ENCODE measurements at places on chromosomes 2 and 18.

DNA sequence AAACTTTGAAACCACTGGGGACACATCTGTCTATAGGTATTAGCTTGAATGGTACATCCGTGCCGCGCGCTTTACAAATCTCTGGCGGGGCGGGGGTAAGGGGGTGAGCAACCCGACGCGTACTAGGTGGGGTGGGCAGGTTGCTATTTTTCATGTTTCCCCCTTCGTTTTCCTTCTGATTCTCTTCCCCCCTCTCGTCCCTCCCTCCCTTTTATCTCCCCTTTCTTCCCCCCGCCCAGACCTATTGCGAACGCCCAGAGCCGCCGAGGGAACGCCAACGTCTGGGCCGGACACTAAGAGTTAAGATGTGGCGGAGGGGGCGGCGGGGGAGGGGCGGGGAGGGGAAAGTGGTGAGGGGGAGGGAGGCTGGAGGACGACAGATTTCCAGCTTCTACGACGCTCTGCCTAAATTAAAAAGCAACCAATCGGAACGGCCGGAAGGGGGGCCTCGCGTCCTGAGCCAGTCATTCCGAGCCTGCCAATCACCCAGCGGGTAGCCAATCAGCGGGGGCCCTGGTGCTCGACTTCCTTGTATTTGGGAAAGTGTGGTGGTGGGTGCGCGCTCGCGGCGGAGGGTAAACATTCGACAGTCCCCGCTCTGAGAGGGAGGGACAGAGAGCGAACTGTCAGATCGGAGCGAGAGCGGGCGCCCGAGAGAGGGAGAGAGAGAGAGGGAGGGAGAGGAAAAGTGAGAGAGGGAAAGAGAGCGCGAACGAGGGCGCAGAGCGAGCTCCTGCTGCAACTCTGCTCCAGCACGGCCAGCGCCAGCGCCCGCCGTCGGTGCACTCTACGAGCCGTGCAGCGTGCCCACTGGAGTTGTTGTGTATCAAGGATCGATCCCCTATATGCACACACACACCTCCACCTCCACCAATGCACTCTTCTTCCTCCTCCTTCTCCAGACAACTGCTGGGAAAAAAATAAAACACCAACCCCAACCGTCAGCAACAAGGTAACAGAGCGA, at the start of gene POU3F3:
Gene POU3F3 (plus strand): TSS at position 582 of the 964 bp plus-strand sequence. CDS start 1,396 bp downstream, outside the sequence.
- peak; percentile 41 for DNase-seq

DNA sequence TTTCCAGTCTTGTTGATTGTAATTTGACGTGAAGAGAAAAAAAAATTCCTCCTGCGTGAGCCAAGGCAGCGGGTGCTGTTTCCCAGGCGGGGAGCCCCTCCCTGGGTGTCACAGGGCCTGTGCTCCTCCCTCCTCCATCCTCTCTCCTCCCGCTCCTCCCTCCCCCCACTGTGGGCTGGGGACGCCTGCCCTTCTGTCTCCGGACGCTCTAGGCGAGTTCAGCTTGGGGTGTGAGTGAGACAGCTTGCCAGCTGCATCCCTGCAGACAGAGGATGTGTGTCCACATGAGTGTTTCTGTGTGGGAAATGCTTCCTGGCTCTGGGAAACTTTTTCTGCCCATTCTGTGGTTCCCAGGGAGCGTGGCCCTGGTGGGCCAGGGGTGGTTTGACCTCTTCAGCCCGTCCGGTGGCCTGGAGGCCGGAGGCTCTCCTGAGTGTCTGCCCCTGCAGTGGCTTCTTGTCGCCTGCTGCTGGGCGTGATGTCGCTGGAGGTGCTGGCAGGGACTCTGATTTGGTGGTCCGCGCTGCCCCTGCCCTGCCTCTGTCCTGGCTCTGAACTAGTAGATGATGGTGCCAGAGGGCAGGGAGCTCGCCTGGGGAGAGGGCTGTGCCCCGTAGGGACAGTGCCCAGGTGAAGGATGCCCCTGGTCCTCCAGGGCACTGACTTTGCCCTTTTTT, 96.4 kb downstream of the USP40 start:
- DNase-seq = no peak

DNA sequence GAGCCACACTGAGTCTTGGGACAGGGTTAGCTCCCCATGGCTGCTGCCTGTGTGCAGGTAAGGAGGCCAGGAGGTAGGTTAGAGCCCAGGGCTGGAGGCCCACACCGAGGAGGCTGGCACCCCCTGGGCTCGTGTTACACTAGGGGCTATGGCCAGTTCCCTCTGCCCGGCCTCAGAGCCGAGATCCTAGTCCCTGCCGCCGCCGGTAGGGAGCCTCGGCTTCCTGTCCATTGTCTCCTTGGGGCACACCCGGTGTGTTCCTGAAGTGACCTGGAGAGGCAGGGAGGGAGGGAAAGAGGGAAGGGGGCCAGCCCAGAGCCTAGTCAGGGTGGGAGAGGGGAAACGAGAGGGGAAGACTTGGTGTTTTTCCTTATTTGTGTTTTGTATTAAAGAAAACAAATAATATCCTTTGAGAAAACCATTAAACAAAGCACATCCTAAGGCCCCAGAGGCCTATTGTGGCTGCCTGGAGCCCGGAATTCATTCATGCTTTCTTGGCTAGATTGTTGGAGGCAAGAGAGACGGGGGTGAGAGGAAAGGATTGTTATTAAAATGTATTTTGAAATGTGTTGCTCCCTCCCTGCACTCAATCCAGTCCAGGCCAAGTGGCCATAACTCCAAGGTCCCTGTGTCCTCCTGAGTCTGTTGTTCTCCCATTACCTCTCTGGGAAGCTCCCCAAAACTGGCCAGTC, 170.7 kb downstream of the CTIF start:
- DNase-seq = no peak

DNA sequence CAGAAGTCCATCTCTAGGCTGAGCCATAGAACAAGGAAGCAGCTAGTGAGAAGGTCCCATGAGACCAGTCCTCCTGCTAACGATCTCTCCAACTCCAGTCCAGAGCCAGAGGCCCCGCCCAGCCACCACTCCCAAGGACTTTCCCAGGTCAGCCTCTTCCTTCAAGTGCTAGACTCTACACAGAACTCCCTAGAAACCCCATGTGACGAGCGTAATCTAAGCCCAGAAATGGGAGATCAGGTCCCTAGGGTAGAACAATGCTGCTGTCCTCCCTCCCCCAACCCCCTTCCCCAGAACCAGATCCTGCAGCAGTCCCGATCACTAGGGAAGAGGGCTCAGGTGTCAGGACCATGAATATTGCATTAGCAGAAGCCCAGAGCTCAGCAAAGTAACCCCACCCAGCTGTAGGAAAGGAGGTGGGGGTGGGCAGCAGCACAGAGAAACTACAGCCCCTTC, 6.9 kb downstream of the DCTN1 start:
- no peak for DNase-seq

GRCh38 chr2:62662554-62662953, 43.0 kb upstream of the EHBP1 start:
- DNase-seq = no peak

GRCh38 chr2:193382583-193382982, 1187.8 kb upstream of the TMEFF2 start:
- DNase-seq = no peak

GRCh38 chr2:219287580-219288265, 8.6 kb downstream of the DNAJB2 start:
- DNase-seq = no peak

DNA sequence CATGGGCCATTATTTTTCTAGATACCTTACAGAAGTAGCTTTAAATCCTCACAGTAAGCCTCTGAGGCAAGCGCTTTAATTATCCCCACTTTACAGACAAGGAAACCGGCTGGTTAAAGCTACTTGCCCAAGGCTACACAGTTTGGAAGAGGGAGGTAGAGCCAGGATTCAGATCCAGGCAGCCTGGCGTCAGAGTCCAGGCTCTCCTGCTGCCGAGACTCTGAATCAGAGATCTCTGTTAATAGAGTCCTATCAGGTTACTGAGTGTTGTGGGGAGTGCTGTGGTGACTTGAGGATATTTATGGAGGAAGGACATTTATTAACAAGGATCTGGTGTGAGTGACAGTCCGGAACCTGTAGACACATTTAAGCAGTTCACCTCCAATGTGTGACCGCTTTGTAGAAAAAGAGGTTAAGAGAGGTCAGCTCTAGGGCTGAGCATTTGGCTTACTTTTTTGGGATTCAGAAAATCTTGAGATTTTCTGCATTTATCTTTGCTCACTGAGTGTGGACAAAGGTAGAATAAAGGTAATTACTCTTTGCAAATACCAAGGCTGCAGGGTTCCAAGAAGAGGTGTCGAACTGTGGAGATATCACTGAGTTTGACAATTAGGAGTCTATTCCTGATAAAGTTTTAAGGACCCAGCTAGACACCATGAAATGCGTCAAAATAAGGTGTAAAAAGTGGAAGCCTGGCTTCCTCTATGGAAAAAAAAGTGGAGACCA, 1.6 kb upstream of the CEP192 start:
- no peak for DNase-seq

- no peak for DNase-seq
These were observed 24.4 kb upstream of the YPEL5 start for GRCh38 chr2:30122362-30122761.

- DNase-seq = no peak
These were observed 40.6 kb downstream of the GPD2 start for GRCh38 chr2:156476850-156477206.

- no peak for DNase-seq
These were observed 28.6 kb downstream of the MARCO start for GRCh38 chr2:118970396-118971135.

GRCh38 chr2:23595601-23596251, 210.7 kb downstream of the KLHL29 start:
- no peak for DNase-seq

DNA sequence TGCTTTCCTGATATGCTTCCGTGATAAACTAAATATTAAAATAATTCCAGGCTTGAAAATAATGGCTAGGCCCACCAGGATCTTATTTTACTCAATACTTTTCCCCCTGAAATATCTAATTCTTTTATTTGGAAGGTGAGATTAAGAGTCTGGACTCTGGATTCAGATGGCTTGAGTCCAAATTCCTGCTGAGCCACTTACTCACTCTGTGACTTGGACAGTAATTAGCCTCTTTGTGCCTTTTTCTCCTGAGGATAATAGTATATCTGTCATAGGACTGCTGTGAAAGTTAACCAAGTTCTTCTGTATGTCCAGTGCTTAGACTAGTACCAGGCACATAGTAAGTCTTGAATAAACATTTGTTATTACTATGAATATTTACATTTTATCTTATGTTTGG, 127.3 kb upstream of the ERBB4 start:
- no peak for DNase-seq

DNA sequence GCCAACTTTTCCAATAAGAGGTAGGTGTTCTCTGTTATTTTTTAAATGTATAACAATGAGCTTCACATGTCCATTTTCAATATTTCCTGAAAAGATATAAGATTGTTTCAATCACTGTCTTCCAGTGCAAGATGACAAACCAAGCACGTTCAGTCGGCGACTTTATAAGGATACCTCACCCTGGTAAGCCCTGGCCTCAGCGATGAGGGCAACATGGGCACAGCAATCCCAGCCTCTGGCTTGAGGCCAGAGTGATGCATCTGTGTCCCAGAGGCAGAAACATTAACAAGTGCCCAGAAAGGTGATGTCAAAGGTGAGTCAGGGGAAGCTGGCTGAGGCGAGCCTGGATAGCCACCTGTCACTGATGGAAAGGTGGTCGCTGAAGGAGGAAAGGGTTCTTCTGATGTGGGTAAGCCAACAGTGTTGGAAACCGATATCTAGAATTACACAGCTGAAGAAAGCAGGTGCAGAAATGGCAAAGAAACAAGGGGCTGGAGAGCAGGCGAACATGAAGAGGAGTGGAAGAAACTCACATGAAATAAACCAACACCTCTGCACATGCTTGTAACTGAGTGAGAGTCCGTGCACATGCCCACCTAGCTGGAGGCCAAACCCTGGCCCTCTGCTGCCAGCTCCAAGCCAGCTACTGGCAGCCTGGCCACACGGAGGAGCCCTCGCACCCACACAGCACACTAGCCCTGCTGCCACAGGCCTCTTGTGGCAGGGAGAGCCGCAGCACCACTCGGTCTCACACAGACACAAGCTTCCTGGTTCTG, 65.5 kb downstream of the FBXO15 start:
- DNase-seq = peak; percentile 51

- DNase-seq = no peak
These were observed 4.8 kb downstream of the SOX11 start for GRCh38 chr2:5696945-5697521.

DNA sequence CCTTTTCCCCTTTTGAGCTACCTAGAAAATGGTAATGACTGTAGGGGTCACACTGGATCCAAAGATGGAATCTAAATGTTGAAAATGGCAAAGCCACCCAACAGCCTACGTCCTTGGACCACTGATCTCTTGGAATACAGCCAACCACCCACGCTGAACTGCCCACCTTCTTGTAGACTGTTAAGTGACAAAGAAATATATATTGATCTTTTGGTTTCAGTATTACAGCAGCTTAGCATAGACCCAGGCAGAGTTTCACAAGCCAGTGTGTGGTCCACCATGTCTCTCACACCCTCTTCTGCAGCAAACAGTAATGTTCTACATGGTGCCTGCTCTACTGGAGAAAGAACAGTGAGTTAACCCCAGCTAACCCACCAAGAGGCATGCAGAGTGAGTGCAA, 20.2 kb downstream of the CACNB4 start:
- DNase-seq = no peak

GRCh38 chr2:209685963-209686362, 85.7 kb upstream of the UNC80 start:
- no peak for DNase-seq

GRCh38 chr2:160427629-160428404, 65.8 kb downstream of the RBMS1 start:
- DNase-seq = no peak

GRCh38 chr2:232410238-232410900, 3.7 kb downstream of the ALPG start:
- DNase-seq = no peak

- no peak for DNase-seq
These were observed 174.5 kb downstream of the MYCN start for GRCh38 chr2:16114836-16115235.

DNA sequence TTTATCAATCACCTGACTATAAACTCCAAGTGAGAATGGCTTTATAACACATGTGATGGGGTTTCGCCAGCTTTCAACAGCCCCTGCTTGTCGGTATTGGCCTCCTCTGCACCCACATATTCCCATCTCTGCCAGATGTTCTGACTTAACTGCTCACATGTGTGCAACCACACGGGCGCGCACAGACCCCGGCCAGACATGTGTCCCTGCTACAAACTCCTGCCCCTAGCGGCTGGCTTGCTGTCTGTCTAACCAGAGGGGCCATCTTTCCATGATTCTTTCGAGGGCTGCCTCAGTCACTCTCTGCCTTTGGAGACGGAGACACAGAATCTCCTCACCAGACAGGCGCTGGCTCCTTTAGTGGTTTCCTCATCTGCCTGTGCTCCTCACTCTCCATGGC, 15.3 kb downstream of the STON1 start:
- no peak for DNase-seq

- DNase-seq = no peak
These were observed 795.6 kb downstream of the CPS1 start for GRCh38 chr2:211351987-211352386.

Data from stimulated activated CD4-positive, alpha-beta T cell treated with anti-CD3 and anti-CD28 coated beads, Interleukin-4, amount 100 ng/mL, for 4 hours (primary cell).